ENCODE measurements at places on chromosomes 4 and X.

DNA sequence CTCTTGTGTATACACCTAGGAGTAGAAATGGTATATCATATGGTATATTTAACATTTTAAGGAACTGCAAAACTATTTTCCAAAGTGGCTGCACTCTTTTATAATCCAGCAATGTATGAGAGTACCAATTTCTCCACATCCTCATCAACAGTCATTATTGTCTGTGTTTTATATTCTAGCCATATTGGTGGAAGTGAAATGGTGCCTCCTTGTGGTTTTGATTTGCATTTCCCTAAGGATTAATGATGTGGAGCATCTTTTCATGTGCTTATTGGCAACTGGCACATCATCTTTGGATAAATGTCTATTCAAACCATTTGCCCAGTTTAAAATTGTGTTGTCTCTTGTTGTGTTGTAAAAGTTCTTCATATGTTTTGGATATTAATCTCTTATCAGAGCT, 9.6 kb downstream of the BMP15 start:
- DNase-seq, result no peak

GRCh38 chrX:112830540-112830939, 10.1 kb downstream of the AMOT start:
- DNase-seq, result peak; percentile 72

DNA sequence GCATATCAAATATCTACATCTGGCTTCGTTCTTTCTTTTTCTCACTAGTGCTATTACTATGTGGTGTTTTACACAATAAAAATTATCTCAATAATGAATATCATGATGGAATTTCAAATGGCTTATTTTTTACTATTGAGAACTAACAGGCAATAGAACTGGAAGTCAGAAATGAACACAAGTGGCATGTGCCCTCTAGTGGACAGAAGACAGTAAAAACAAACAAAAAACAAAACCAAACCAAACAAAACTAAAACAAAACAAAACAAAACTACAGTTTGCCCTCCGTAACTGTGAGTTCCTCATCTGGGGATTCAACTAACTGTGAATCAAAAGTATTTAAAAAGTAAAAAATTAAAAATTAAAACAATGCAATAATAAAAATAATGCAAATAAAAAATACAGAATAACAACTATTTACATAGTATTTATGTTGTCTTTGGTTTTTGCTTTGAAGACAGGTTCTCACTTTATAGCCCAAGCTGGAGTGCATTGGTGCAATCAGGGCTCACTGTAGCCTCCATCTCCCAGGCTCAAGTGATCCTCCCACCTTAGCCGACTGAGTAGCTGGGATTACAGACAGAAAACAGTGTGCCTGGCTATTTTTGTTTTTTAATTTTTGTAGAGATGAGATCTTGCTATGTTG, 195.6 kb upstream of the TACR3 start:
- peak; percentile 24 for DNase-seq

DNA sequence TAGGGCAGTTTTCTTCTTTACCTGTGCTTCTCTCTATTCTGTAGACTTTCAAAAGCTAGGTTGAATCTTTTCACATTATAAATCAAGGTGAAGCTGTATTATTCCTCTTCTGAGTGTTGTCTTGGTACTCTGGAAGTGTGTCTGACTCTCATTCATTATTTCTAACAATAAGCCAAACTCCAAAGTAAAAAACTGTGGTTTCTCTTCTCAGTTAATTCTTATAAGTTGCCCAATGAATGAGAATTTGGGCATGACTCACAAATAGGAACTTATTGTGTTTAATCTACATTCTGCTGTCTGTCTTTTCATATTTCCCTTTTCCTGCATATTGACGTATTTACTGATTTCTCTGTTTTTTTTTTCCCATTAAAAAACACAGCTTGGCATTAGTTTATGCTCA, 714.5 kb downstream of the CCSER1 start:
- no peak for DNase-seq

- no peak for DNase-seq
Observed at GRCh38 chrX:2664502-2664901, 26.6 kb upstream of the CD99 start.
